ENCODE measurements at places on chromosomes 13 and 19.

- H3K27ac ChIP-seq = peak overlapping the region; percentile 77
- H3K4me1 ChIP-seq = peaks cover 64% of the 10 kb centered on the region
- DNase-seq = no peak
- peaks cover 29% of the 10 kb centered on the region for H3K36me3 ChIP-seq
These were observed 136.0 kb downstream of the KDM4B start for GRCh38 chr19:5104871-5105351.

DNA sequence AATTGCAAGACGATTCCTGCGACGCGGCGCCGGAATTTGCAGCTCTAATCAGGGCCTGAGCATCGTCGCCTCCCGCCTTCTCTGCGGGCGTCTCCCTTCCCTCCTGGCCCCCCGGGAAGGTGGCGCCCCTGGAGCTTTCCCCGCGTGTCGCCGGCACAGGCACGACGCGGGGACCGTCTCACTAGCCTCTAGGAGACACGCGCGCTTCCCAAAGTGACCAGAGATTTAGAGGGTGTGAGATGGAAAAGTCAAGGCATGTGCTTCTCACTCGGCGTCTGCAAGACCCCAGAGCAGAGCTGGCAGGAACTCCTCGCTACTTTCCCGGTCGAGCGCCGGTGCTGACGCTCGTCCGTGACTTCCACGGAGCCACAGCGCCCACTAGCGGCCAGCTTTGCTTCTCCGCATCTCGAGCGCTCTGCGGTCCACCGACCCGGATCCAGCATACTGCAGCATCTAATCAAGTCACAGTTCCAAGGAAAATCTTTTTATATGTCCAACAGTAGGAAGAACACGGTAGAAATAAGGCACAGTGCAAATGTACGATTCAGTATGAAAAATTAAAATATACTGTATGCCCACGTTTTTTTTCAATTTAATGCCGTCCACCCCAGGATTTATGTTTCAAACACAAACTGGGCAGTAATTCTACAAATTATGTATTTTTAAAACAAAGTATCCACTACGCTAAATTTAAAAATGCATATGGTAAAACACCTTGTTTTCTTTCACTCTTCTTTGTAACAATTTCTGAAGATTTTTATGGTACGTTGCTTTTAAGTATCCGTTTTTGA, 977 bp upstream of the EFNB2 start:
- H3K36me3 ChIP-seq = peaks cover 8% of the 10 kb centered on the region
- peak; percentile 90 for DNase-seq
- no peaks in the 10 kb centered on the region for H3K27me3 ChIP-seq

DNA sequence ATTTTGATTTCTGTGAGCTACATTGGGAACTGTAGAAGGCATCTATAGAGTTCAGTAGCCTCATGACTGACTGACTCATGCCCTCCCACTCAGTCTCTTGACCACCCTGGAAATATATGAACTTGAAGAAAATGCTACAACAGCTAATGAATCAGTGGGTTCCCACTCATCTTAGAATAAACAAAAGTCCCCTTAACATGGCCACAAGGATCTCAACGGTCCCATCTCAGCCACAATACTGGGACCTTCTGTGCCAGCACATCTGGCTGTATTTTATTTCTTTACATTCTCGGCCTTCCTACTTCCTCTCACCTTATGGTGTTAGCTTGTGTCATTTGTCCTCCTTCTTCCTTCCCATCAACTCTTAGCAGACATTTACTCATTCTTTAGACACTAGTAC, 619.8 kb downstream of the DCT start:
- no peak overlapping the region for H3K4me3 ChIP-seq
- DNase-seq = no peak
- H3K27me3 ChIP-seq = no peaks in the 10 kb centered on the region

DNA sequence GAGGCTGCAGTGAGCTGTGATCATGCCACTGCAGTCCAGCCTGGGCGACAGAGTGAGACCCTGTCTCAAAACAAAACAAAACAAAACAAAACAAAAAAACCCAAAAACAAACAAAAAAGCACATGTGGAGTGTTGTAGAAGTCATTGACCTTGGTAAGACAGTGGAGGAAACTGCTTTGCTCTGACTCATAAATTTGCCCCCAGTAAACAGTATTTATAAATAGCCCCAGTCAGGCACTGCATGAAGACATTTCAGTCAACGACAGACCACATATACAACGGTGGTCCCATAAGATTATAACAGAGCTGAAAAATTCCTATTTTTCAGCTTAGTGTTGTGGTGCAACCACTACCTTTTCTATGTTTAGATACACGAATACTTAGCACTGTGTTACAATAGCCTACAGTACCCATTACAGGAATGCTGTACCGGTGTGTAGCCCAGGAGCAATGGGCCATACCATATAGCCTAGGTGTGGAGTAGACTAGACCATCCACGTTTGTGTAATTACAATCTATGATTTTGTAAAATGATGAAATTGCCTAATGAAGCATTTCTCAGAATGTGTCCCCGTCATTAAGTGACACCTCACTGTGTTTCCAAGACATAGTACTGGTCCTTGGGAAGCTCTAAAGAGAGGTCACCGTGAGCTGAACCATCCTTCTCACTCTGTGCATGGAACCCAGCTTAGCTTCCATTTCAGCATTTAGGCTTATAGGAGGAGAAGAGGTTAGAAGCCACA, 1.1 kb downstream of the ARL11 start:
- peak overlapping the region; percentile 61 for H3K27ac ChIP-seq
- H3K4me3 ChIP-seq = peak overlapping the region; percentile 27
- no peaks in the 10 kb centered on the region for H3K36me3 ChIP-seq
- no peak for DNase-seq

- peaks cover 98% of the 10 kb centered on the region for H3K27me3 ChIP-seq
- no peak for DNase-seq
These were observed at the start of gene KLK11 for GRCh38 chr19:51026554-51026831. Gene KLK11 (minus strand): TSS chr19:51026616. CDS start chr19:51025631, 985 bp downstream.
